ENCODE measurements at places on chromosomes 2 and 18.

GRCh38 chr2:129347486-129348217 lies 631.8 kb upstream of the RAB6C start:
- no peak for DNase-seq

DNA sequence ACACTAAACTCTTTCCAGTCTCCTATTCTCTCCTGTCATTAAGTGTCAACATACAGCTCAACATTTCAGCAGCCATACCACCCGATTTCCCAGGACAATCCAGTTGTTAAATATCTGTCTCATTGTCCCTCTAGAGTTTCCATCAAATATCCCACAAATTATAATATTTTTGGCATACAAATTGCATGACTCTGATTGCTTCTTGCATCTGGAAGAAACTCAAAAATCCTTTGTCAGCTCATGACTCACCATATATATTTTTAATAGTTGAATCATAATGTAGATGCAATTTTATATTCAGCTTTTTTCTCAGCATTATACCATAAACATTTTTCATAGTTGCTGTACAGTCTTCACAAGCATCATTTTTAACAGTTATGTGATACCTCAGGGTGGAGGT lies 7.2 kb downstream of the SLC30A3 start:
- DNase-seq = no peak

DNA sequence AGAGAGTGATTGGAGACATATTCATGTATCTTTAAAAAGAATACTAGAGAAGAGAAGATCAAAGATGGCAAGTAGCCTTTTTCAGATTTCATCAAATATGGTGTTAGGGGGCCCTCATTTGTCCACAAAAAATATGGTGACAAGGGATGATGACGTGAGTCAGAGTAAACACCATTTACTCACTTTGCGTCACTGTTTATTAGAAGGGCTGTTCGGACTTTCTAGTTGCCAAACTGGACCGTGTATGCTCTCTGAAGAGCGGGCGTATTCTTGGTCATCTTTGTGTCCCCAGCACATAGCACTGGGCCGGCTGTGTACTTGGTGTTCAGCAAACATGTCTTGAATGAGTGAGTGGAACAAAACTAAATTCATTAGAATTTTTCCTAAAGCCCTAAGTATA lies 37.5 kb downstream of the TTC39C start:
- no peak for DNase-seq

GRCh38 chr2:230932556-230933511 lies 7.8 kb upstream of the GPR55 start:
- DNase-seq = no peak

- no peak for DNase-seq
Observed at GRCh38 chr2:105571445-105571987, 172.7 kb upstream of the FHL2 start.

DNA sequence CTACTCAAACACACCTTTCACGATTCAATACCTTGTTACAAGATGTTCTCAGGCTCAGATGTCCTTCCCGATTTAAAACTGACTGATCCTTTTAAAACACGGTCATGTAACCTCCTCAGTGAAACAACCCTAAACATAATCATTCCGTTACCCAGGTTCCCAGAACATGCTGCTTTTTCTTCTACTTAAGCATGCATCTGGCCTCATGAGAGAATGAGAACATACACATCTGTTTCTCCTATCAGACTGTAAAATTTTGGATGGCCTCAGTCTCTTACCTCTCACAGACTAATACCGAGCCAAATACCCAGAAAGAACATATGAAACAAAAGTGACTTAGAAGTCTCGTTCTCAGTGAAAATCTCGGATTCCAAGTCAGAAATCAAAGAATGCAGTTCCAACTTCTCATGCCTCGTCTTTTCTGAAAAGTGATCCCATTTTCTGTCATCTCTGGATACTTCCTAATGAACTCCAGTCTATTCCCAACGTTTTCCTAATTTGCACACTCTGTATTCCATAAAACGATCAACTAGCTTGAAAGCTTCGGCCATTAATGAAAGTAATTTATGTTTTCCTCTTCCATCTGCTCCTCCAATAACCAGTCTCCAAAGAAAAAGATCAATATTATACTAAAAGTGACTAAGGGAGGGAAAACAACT lies 919 bp downstream of the SF3B1 start:
- DNase-seq = no peak

GRCh38 chr18:35088921-35089320 lies 47.7 kb downstream of the MAPRE2 start:
- DNase-seq = no peak

GRCh38 chr2:58319481-58319880 lies 78.4 kb upstream of the FANCL start:
- DNase-seq = no peak

DNA sequence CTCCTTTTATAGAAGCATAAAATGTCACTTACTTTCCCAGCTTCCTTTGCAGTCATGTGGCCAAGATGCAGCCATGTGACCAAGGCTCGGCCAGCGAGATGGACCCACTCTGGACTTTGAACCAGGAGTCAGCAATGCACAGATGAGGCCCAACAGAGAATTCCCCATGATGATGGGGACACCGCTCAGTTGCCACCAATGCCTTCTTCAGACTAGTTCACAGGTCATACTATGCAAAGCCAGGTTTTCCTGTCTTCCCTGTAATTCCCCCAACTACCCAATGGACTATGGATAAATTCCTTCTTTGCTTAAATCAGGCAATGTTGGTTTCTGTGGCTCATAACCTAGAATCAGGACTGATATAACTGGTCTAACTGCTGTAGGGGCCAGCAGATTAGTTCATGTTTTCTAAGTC lies 22.5 kb upstream of the REL start:
- no peak for DNase-seq

DNA sequence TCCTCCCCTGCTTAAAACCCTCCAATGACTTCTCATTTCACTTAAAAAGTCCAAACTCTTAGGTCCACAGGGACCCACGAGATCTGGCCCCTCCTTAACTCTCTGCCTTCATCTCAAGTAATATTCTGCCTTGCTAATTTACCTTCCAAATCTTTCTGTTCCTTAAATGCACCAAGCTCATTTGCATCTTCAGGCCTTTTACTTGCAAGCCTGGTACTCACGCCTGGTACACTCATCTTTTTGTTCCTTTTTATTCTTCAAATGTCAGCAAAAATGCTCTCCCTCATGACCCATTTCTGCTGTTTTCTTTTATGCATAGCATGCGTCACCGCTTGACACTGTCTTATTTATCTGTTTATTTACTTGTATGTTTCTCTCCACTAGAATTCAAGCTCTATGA lies 2.7 kb upstream of the WIPF1 start:
- no peak for DNase-seq

GRCh38 chr2:229344151-229344551 lies 73.1 kb upstream of the PID1 start:
- DNase-seq = no peak

DNA sequence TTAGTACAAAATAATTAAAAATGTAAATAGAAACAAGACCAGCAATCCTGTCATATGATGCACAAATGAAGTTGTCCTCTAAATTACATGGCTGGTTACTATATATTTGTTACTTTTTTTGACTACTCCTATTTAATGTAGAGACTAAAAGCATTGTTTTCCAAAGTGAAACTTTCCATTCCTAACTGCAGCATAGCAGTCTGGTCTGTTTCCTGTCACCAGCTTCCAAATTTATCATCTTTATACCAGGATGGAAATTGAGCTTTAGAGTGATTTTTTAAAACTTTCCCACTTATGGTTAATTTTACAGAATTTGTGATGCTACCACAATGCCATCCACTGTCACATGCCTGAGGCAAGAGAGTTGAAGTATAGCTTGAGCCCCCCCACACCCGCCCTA lies 33.5 kb upstream of the RAB27B start:
- DNase-seq = no peak

DNA sequence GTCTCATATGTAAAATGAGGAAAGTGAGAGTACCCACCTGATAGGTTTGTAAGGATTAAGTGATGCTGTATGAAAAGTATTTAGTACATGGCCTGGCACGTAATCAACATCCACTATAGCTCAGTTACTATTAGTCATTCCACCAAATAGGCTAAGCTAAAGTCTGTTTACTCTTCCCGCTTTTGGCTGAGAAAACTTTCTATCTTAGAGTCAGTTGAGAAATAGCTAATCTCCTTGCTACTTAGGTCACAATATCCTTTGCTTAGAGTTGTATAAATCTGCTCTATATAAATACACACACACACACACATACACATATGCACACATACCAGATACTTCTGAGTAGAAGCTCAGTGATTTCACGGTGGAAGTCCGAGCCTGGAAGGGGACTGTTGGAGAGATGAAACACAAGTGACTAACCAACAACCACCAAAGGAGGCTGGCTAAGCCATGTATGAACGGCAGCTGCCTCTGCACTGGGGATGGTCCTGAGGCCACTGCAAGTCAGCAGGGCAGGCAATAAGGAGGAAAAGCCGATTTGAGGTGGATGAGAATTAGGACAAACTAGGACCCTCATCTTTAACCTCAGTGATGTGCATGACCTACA lies 104.6 kb upstream of the EPHA4 start:
- DNase-seq = no peak

GRCh38 chr2:143051465-143051864 lies 77.8 kb upstream of the ARHGAP15 start:
- DNase-seq = no peak

- no peak for DNase-seq
Observed at GRCh38 chr18:49625021-49625691, 63.3 kb downstream of the LIPG start.

- DNase-seq = no peak
Observed at GRCh38 chr2:39546937-39547336, 109.9 kb upstream of the MAP4K3 start.

DNA sequence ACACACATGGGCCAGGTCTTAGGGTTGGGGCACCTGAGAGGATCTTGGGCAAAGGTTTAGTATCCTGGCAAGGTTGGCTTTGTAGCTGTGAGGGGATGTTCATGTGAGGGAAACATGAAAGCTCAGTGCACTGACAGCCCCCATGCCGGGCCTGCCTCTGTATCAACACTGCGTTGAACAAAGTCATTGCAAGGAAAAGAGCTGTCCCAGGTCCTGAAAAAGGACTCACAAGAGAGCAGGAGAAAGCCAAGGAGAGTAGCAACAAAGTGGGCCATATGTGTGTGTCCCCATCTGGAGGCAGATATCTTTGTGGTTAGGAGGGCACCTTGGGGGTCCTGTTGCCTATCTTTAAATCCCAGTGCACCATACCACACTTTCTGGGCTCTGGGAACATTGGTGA lies 237.8 kb upstream of the THSD7B start:
- DNase-seq = no peak

DNA sequence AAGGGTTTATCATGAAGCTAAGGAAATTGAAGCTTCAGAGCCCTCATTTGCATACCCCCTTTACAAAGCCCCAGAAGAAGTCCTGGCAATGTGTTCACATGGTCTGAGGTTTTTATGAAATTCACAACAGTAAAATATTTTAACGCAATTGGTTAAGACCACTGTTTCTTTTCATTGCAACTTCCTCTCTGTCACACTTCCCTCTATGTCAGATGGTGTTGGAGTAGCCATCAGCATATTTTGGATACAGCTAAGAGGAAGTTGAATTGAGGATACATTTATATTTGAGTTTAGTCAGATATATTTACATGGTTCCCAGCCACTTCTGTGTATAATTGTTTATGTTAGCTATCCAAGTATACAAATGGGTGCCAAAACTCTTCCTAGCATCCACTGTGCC lies 170.0 kb downstream of the TXNL1 start:
- DNase-seq = no peak

DNA sequence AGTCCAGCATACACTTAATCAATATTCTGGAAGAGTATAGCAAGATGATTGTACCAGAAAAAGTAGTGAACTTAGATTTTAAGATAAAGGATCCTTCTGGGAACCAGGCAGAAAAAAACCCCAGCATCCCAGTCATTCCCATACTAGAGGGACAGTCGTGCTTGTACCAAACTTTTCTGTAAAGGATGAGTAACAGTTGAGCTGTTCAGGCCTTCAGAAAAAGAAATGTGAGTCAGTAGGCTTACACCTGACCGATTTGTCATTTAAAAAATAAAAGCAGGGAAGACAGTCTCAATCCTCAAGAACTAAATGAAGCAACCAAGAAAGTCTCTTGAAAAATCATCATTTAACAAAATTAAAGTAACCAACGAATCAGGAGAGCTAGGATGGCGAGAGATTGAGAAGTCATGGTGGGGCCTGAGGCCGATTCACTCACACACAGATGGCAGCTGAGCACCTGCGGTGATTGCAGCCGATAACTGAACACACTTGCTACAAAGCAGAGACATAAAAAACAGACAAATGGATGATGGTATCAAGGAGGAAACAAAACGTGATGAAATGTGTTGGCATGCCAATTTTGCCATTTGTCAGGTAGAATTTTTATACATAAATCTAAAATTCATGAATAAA lies 170.0 kb upstream of the ALKAL2 start:
- DNase-seq = no peak

GRCh38 chr2:144848423-144848822 lies 328.5 kb upstream of the ZEB2 start:
- no peak for DNase-seq

DNA sequence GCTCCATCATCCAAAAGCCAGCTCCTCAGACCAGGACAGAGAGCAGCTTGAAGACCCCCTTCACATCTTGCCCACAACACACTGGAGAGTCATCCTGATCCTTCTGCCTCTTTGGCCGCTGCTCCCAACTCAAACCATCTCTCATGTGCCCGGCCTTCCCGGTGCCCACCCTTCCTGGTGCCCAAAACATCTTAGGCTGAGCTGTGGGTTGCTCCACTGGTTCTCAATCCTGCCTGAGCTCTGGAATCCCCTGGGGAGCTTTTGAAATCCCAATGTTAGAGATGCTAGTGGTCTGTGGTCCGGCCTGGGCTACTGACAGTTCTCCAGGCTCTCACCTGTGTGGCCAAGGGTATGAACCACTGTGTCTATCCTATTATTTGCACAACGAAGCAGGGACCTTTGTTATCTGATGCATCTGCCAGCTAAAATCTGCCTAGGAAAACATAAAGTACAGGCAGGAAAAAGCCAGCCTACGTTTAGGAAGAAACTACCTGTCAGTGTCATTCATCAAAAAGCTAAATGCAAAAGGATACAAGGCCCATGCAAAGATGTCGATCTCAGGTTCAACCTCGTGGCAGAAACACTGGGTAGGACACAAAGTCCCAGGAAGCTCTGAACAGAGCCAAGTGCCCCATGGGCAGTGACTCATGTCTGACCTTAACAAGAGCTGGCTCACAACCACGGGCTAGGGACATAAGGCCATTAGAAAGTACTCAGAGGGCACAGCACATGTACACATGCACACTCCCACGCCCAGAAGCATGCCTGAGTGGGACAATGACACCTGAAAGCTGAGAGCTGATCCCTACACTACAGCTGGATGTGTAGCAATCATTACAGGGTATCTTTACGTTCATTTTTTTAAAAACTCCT lies 30.8 kb downstream of the TBC1D8 start:
- DNase-seq = no peak

All from NCI-H1092 (cell line).